ENCODE measurements at places on chromosomes 6 and 20.

DNA sequence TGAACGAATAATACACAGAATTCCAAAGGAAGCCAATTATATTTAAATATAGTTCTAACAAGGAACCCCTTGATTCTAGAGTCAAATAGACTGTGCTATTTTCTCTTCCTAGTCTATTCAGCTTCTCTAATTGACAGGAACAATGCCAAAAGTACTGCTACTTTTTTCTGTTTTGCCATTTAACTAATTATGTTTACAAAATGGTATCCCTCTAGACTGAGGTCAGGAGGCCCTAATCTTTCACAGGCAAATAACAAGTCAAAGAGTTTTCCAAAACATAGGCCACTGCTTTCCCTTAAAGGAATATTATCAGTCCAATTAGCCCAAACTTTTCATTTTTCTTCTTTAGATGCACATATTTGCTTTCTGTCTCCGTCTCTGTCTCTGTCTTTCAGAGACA, 539.3 kb downstream of the RFPL4B start:
- DNase-seq, result no peak

- DNase-seq, result no peak
Observed at GRCh38 chr20:61271312-61272231, 19.5 kb downstream of the CDH4 start.

DNA sequence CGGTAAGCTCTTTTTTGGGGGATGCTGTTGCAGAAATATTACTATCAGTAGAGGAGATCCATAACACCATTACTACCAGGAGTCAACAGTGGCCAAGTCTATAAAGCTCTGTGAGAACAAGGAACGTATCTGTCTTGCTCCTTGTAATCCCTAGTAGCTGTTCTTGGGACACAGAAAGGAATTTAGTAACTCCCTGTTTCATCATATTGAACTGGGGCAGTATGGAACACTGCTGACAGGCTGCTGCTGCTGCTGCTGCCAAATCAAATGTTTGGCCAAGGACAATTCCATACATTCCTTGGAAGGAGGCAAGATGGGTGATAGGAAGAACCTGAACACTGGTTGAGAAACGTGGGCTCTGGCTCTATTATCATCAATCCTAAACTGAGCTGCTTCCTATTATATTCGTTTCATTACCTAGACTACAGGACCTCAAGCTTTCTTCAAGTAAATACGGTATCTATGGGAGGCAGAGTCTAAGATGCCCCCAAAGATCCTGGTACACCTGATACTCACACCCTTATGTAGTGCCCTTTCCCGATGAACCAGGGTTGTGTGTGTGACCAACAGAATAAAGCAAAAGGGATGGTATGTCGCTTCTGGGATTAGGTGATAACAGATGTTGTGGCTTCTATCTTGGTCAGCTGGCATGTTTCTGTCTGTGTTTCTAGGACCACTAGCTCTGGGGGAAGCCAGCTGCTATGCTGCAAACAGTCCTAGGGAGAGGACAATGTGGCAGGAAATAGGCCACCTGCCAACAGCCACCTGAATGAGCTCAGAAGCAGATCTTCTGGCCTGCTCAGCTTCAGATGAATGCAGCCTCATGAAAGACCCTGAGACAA, 39.5 kb downstream of the ELOVL5 start:
- DNase-seq, result no peak

GRCh38 chr6:156687789-156688619, 89.2 kb upstream of the ARID1B start:
- DNase-seq, result no peak

- no peak for DNase-seq
Observed at GRCh38 chr20:25070821-25071473, 11.0 kb downstream of the VSX1 start.

DNA sequence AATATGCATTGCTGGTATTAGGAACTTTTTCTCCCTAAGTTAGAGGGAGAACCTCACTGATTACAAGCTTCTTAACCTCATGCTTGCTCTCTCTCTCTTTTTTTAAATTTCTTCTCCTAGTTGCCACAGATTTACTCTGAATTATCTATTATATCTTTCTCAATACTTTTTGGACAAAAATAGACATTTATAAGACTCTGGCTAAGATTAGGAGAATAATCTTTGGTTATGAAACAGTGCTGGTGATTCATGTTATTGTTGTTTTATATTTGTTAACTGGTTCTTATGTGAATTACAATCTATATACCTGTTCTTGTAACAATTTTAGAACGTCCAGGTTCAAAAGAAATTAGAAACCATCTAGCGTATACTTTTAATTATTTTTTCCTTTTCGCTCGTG, 187.8 kb downstream of the OGFRL1 start:
- no peak for DNase-seq

DNA sequence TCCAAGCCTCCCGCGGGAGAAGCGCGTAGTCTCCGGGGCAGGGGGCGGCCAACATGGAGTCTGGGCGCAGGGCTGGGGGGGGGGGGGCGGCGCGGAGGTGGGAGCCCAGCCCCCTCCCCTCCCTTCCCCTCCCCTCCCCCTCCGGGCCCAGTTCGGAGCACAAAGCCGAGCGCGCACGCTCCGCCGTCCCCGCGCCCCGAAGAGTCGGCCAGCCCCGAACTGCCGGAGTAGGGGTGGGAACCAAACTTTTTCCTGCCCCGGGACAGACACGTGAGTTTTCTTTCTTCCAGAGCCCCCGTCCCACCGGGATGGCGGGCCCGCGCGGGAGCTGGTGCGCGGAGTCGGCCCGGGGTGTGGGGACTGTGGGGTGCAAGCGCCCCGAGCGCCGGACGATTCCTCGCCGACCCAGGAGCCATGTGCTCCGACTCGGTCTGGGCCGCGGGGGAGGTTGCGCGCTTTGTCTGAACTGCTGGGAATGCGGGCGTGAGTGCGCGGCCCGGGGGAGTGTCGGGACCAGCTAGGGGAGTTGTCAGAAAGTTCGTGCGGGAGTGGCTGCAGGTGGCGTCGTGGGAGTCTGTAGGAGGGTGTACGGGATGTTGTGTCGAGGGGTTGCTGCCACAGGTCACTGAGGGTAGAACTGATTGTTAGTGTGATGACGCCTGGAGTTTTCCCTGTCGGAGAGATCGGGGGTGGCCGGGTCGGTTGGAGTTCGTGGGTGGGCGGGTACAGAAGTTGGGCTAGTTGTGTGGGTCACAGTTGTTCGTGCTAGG, 1.2 kb downstream of the TGIF2 start:
- DNase-seq, result no peak

DNA sequence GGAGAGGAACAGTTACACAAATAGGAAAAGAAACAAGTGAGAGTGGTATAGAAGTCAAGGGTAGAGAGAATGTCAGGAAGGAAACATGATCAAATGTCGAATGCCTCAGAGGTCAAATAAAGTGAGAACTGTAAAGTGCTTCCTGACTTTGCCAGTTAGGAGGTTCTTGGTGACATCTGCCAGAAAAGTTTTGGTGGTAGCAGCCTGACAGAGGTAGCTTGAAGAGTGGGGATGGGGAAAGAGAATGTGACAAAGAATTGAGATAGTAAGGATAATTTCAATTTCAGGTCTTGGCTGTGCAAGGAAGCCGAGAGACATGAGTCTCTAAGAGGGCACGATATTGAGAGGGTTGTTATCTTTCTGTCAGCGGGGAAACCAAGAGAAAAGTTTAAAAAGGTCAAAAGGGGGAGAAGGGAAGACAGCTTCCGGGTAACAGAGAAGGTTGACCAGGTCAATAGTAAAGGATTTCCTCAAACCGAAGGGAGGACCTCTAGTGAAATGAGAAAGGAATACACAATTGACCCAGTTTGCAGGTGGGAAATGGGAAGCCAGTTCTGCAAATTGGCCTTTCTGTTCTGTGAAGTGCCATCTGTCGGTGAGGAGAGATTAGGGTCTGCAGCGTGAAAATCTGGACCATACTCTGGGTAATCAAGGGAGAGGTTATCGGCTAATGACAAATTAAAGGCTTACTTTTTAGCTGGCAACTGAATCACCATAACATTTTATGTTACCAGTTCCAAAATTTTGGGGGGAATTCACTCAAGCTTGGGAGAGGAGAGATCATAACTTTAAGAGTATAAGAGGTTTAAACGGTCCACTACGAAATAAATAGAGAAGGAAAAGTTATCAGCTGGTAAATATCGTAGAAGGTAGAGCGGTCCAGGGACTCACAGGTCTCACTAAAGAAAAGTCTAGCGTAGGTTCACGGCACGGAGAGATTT, 973 bp upstream of the BRD2 start:
- no peak for DNase-seq

- DNase-seq, result no peak
Observed at GRCh38 chr6:122548281-122548680, 61.9 kb upstream of the PKIB start.

DNA sequence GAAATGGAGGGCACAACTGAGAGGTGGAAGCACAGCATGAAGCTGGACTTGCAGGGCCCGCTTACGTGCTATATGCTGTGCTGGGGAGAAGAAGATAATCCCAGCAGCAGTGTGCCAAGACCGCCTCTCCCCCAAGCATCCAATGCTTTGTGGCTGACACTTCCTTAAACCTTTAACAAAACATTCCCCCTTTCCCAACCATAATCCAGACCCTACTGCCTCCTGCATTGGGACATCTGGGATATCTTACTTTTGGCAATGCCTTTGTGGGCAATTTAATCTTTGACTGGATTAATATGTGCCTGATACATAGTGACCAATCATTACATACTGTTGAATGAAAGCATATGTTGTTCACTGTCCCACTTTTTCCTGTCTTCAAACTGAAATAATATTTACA, 3.1 kb upstream of the TENT5A start:
- no peak for DNase-seq

GRCh38 chr6:160975162-160975561, 16.4 kb upstream of the MAP3K4 start:
- DNase-seq, result no peak

- no peak for DNase-seq
Observed at GRCh38 chr6:132418235-132418965, 17.1 kb upstream of the MOXD1 start.

- DNase-seq, result no peak
Observed at GRCh38 chr6:131460614-131461000, 112.4 kb upstream of the ARG1 start.

DNA sequence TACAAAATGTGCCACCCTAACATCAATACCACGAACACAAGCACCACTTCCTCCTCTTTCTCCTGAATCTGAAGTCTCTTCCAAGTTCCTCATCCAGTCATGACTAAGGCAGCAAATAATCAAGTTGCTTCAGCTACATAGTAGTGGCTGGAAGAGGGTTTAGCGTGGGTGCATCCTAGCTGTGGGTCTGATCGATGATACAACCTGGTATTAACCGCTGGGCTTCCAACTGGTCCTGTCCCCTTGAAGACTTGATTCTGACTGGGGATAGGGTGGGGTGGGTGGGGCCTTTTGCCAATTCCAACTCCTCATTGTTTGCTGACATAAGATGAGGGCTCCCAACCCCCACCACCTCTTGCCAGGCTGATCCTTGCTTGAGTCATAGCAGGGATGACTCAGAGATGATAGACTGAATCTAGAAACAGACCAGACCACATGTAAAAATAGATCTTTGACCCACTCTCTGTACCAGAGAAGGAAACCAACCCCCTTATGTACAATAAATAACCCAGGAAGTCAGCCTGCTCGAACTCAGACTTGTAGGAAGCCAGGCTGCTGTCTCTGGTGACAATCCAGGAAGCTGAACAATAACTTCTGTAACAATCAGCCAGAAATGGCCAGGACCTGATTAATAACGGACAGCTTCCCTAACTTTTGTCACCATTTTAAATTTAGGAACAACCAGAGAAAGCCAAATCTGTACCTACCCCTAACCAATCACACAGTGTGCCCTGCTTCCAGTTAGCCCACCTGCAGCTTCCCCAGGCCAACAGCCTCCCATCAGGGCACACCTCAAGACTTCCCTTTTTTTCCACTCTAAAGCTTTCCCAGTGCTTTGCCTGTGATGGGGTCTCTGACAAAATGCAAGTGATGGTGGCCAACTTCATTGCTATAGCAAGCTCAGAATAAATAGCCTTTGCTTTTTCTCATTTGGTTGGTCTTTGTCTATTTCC, 68.9 kb upstream of the FAM184A start:
- peak; percentile 68 for DNase-seq

- no peak for DNase-seq
Observed at GRCh38 chr20:62529896-62530642, 54.3 kb upstream of the GATA5 start.

DNA sequence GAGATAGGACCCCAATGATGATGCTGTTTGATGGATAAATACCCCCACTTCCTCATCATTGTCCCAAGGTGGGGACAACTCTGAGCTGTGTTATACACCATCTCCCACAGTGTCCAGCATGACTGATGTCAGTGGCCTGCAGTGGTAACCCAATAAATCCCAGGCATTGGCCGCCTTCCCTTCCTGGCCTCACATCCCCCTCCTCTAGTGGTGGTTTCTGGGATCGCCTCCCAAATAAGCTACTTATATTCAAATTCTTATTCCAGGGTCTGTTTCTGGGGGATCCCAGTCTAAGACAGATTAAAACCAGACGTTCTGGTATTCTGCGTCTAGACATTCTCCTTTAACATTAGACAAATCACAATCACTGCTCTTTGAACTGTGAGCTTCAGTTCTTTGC, 90.6 kb downstream of the SCP2D1 start:
- no peak for DNase-seq

- DNase-seq, result no peak
Observed at GRCh38 chr20:16917636-16918035, 169.5 kb downstream of the OTOR start.

DNA sequence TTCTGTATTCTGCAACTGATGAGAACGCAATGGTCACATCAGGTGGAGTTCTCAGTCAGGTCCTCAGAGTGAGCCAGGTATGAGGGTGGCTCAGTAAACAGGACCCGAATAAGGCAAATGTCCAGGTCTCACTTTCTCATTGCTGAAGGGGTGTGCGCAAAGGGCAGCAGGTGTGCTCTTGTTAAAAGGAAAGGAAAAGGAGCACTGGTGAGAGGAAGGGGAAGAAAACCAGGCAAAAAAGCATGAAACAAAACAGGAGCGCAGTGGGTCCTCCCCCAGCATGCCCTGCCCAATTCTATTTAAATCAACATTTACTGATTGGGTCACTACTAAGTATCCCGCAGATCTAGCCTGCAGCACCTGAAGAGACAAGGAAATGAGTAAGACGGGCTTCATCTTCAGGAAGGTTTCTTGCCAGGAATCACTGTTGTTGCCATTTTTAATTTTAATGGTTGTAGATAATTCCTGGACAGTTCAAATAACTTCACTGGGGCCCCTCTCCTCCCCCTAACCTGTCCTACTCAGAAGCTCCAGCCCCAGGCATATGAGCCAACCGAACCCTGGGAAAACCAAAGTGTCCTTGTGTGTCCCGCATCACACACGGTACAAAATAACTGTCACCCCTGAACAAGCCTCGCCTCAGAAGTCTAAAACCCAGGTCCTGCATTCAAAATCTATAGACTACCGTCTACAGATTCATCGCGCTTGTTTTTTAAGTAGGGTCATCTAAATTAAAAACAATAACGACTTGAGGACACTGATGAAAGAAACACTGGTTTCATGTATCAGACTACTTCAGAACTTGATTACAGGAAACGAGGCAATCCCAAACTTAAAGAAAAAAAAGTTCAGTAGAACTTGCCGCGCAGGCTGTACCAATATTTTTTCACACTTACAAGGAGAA, 980 bp downstream of the MBOAT1 start:
- no peak for DNase-seq

- no peak for DNase-seq
Observed at GRCh38 chr20:43667341-43668132, 623 bp downstream of the MYBL2 start.

- DNase-seq, result no peak
Observed at GRCh38 chr6:28898710-28898965, 25.1 kb downstream of the TRIM27 start.

All from stimulated activated CD8-positive, alpha-beta memory T cell treated with anti-CD3 and anti-CD28 coated beads, Interleukin-7, amount 100 ng/mL, for 48 hours (primary cell).